ENCODE measurements at places on chromosomes 16 and 17.

DNA sequence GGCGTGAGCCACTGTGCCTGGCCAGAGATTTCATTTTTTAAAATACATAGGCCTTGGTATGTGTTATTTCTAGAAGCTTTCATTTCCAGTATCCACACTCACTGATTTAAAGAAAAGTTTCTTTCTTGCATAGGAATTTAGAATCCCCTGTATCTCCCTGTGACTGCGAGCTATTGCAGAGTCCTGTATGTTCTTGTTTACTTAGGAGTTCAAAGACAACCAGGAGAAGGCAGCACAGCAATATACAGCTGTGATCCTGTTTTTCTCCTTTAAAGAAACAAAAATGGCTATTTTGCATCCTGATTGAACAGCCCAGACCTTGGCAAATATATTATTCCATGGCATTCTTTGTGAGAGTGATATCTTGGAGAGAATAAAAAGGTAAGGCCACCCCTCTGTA, 185.0 kb upstream of the COX10 start:
- no peak for DNase-seq

DNA sequence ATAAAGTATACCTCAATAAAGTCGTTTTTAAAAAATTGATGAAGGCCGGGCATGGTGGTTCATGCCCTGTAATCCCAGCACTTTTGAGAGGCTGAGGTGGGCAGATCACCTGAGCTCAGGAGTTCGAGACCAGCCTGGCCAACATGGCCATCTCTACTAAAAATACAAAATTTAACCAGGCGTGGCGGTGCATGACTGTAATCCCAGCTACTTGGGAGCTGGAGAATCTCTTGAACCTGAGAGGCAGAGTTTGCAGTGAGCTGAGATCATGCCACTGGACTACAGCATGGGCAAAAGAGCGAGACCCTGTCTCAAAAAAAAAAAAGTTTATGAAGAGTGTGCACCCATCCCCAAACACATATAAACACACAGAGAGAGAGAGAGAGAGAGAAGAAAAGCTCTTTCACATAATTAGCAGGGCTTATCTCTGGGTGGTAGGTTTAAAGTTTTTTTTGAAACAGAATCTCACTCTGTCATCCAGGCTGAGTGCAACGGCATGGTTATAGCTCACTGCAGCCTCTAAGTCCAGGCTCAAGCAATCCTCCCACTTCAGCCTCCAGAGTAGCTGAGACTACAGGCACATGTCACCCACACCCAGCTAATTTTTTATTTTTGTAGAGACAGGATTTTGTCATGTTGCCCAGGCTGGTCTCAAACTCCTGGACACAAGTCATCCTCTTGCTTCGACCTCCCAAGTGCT, 3.0 kb downstream of the SREBF1 start:
- no peak for DNase-seq

DNA sequence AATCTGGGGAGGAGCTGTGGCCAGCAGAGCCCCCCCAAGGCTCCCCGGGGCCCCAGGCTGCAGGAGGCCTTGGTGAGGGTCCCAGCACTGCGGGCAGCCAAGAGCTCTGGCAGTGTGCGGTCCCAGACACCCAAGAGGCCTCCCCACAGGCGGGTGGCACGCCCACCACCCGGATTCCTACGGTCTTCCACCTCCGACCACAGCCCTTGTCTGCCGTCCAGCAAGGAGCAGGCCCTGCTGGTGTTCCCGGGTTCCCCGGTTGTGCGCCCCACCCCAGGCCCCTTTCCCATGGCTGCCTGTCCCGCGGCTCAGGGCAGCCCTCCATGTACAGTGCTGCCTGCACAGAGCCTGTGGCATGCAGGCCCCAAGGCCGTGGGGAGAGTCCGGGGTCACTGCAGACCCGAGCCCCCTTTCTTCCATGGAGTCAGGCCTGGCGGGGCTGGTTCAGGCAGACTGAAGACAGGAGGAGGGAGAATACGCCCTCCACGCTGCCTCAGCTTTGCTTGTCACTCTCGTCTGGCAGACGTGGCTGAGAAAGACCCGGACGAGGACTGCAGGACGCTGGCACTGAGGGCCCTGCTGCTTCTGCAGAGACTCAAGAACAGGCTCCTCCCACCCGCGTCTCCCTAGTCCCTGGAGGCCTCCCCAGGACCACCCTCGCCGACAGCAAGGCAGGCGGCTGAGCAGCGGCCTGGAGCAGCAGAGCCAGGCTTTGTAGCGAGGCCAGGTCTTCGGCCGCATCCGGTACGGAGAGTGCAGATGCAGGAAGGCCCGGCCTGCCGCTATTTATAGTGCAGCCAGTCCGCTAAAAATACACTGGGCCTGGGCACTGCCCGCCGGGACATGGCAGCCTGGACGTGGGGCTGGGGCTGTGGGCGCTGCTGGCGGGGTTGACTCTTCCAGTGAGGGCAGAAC, 16.4 kb downstream of the TELO2 start:
- DNase-seq, result no peak

DNA sequence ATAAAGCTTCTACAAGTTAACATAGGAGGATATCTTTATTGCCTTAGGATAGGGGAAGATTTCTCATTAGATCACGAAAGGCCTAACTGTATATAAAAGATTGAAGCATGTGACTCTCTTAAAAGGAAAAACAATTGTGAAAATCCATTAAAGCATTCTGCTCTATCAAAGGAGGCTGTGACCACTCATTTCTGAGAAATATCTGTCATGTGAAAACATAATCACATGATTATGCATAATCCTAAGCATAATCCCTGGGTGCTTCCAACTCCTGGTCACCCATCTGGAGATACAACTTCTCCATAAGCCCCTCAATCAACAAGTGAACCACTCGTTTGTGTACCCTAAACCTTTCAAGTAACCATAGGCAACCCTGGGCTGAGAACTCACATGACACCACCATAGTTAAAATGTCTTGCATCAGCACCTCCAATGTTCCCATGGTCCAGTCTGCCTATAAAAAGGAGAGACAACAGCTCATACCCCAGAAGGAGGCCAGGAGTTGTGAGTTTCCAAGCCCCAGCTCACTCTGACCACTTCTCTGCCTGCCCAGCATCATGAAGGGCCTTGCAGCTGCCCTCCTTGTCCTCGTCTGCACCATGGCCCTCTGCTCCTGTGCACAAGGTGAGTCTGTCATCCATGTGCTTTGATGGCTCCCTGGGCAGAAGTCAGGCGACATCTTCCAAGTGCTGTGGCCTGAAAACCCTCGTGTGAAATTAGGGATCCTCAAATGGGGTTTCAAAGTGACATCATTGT, at the start of gene CCL18:
TSS of gene CCL18 (plus strand) at position 487 of the 756 bp plus-strand sequence. CDS start at position 558, 71 bp downstream.
- DNase-seq, result no peak

Measured in stimulated activated CD4-positive, alpha-beta T cell treated with anti-CD3 and anti-CD28 coated beads, Interleukin-15, amount 100 ng/mL, for 1 hour (primary cell).